ENCODE measurements at places on chromosomes 16 and 17.

DNA sequence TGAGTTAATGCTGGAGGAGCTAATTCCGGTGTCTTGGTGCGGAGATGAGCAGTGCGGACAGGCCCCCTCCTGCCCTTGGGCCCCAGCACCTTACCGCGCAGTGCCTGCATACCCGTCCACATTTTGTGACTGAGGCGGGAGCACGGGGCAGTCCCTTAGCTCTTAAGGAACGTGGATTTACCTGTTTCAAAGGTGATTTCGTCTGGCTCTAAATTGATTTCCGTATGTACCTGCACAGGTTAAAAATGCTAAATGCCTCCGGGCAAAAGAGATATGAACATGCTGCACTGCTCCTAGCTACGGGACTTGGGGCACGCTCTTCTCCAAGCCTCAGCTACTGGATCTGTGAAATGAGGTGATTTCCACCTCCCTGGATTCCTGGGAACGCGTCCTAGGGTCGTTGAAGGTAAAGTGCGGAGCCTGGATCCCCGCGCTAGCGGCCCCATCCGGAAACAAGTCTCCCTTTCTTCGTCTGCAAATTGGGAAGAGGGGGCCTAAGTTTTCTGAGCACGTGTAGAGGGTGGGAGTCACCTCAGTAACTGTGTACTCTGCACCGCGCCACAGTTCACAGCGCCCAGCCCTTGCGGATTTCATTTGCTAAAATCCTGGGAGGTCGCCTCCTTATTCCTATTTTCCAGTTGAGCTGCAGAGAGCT, 669 bp upstream of the CRISPLD2 start:
- DNase-seq, result no peak

- no peak for DNase-seq
These were observed 20.7 kb downstream of the NXN start for GRCh38 chr17:958712-959451.

- no peak for DNase-seq
These were observed 184.7 kb downstream of the SOX9 start for GRCh38 chr17:72305472-72305871.

DNA sequence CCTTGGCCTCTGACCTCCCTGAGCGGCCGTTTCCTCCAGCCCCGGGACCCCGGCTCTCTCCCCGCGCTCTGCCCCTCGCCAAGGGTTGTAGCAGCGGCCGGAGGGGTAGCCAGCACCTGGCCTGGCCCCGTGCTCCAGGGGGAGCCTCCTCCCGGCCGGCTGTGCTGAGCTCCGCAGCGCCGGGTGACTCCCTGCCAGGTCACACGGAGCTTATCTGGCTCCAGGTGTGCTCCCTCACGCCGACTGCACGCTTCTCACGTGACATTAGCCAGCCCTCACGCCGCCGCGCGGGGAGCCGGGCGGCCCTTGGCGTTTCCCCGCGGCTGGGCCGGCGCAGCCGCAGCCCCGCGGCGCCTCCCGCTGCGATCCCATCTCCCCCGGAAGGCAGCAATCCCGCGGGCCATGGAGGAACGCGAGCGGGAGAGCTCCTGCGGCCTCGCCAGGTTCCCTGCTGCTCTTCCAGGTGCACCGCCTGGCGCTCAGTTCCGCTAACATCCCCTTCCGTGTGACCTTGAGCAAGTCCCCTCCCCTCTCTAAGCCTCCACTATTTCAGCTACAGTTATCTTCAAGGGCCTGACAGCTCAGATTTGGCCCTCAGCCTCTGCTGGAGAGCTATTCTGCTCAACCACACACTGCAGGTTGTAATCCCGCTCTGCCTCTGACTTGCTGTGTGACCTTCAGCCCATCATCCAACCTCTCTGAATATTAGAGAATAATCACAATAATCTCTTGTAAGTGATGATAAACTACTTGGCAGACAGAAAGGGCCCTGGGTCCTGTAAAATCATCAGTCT, 3.4 kb downstream of the MYO18A start:
- peak; percentile 57 for DNase-seq

DNA sequence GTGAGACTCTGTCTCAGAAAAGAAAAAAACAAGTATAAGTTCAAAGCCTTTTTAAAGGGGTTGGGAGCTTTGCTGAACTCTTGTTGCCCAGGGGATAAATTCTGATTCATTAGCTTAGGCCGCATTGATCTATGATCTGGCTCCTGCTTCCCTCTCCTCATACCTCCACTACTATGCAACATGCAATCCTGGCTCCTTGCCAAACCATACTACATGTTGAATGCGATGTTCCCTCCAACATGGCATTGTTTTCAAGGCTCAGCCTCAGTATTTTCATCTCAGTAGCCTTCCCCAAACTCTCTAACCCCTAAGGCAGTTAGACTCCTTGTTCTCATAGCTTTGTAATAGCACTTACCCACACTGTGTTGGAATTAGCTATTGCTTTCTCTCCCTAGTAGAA, 6.2 kb downstream of the REXO5 start:
- DNase-seq, result no peak

DNA sequence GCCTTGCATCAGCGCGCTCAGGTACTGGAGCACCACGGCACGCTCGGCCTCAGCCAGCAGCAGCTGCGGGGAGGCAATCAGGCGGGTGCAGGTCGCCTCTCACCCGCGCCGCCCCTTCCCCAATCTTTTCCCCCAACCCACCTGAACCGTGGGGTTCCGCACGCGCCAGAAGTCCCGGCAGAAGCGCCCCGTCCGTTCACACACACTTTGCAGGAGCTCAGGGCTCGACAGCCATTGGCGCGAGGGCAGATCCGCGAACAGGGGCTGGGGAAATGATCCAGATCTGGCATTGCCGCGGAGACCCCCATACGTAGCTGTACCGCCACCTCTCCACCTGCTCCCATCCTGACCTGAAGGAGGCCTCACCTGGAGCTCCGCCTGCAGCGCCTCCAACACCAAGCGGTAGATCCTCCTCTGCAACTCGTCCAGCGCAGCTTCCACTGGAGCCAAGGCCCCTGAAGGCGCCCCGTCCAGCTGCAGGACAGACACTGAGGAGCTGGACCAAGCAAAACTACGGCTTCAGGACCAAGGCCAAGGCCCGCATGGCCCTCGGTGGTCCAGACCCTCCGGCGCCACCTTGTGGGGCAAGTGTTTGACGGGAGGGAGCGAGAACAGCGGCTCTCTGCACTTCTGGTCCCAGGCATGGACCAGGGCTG, 1.4 kb upstream of the MATCAP1 start:
- peak; percentile 36 for DNase-seq

DNA sequence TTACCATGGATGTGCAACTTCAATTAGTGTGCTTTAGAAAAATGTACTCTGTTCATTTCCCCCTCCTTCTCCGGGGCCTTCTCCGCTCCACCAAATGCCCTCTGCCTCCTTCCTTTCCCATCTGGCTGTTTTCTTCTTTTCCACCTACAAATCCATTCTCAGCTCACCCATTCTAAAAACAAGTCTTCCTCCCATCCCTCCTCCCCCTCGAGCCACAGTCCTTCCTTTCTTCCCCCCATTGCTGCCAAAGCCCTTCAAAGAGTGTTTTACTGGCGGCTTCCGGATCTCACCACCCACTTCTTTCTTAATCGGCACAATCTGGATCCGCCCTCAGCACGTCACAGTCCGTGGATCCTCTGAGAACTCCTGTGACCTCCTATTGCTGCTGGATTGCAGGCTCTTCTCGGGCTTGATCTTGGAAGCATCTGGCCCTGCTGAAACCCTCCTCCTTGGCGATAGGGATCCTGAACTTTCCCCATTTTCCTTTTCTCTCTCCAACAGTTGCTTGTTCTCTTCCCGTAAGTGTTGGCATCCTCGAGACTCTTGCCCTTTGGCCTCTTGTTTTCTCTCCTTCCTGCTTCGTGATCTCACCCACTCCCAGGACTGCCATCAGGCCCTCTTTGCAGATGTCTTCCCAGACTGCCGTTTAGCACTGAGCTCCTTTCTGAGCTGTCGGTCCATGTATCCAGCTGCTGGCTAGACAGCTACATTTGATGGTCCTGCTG, 36.0 kb upstream of the FBXO47 start:
- DNase-seq, result no peak

GRCh38 chr16:54174750-54175149, 111.8 kb downstream of the IRX3 start:
- no peak for DNase-seq

GRCh38 chr17:28008513-28008912, 34.0 kb upstream of the NLK start:
- no peak for DNase-seq

Measured in NCI-H1105 (cell line).